ENCODE measurements at places on chromosomes 5 and 9.

- H3K36me3 ChIP-seq = no peaks in the 10 kb centered on the region
- DNase-seq = no peak
- H3K4me1 ChIP-seq = peaks cover 27% of the 10 kb centered on the region
- peak overlapping the region; percentile 69 for H3K27ac ChIP-seq
- H3K27me3 ChIP-seq = no peaks in the 10 kb centered on the region
These were observed 1.2 kb downstream of the AK3 start for GRCh38 chr9:4739587-4740387.

- H3K27me3 ChIP-seq = no peaks in the 10 kb centered on the region
- DNase-seq = peak; percentile 59
- H3K27ac ChIP-seq = no peak overlapping the region
- H3K4me1 ChIP-seq = peaks cover 42% of the 10 kb centered on the region
- no peak overlapping the region for H3K4me3 ChIP-seq
These were observed 11.8 kb downstream of the ACSL6 start for GRCh38 chr5:131999441-132000240.

DNA sequence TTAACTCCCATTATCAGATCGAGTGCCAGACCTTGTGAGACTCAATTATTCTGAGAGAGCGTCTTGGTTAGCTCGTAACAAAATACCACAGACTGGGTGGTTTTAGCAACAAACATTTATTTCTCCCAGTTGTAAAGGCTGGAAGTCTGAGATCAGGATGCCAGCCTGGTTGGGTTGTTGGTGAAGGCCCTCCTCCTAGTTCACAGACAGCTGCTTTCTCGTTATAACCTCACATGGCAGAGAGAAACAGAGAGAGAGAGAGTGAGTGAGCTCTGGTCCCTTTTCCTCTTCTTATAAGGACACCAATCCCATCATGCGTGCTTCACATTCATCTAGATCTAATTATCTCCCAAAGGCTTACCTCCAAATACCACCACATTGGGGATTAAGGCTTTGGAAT is 114.2 kb upstream of the SLC24A2 start:
- H3K36me3 ChIP-seq = no peaks in the 10 kb centered on the region
- no peaks in the 10 kb centered on the region for H3K27me3 ChIP-seq
- H3K27ac ChIP-seq = no peak overlapping the region
- H3K4me3 ChIP-seq = no peak overlapping the region
- no peak for DNase-seq

- DNase-seq = no peak
- no peak overlapping the region for H3K4me3 ChIP-seq
- H3K36me3 ChIP-seq = no peaks in the 10 kb centered on the region
- H3K27ac ChIP-seq = no peak overlapping the region
These were observed 7.9 kb upstream of the RFESD start for GRCh38 chr5:95638632-95639031.

DNA sequence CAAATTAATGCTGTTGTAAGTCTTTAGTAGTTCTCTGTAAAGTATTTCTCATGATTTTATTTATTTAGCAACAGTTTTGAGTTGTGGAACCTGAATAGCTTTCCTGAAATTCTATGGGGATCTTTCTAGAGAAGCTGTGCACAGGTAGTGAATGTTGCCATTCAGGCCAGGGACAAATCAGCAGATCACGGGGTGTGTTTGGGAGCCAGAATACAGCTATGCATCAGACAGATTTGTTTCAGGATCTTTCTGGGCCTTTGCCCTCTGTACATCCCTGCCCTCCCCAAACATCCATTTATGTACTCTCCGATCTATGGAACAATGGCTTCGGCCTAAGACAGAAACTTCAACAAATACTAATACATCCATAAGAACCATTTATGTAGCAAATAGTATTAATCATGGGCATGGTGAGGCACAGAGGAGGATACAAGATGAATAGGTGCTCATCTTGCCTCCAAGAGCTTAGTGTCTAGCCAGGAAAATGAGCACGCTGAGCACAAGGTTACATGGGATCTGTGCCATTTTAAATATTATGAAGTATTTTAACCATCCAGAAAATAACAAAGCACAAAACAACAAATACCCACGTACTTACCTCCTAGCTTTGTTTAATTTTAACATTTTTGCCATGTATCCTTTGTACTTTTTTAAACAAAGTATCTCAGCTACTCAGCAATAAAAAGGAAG is 13.1 kb downstream of the ARHGEF37 start:
- no peaks in the 10 kb centered on the region for H3K36me3 ChIP-seq
- peaks cover 9% of the 10 kb centered on the region for H3K27me3 ChIP-seq
- H3K4me1 ChIP-seq = no peaks in the 10 kb centered on the region
- H3K4me3 ChIP-seq = no peak overlapping the region

GRCh38 chr9:93292664-93293328 is 108.9 kb downstream of the WNK2 start:
- H3K4me3 ChIP-seq = no peak overlapping the region
- H3K27ac ChIP-seq = no peak overlapping the region
- no peaks in the 10 kb centered on the region for H3K36me3 ChIP-seq
- DNase-seq = no peak

DNA sequence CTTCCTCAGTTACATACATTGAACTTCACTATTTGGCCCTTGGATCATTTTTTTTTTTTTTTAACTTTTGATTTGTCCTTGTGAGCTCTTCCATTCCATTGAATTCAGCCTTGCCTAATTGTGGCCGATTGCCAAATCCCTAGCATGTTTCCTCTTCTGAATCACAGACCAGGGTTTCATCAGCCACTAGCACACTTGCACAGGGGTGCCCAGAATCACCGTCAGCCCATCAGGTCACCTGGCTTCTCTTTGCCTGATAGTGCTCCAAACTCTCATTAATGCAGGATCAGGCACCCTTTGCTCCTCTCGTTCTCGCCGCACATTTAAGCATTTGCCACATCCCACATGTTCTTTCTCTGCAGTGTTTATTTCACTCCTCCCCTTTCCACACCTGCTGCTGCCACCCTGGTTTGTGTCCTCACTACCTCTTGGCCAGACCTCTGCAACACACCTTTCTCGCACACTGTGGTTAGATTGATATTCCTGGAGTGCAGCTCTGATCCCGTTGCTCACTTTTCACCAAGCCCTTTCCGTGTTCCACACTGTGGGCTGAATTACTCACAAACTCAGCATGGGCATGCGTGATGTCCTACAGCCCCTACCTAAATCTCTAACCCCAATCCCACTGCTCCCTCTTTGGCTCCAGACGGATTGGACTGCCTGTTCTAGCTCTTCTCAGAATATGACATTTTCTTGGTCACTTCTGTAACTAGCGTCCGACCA is 9.8 kb downstream of the PIK3R1 start:
- H3K36me3 ChIP-seq = peaks cover 49% of the 10 kb centered on the region
- no peak overlapping the region for H3K4me3 ChIP-seq
- no peak overlapping the region for H3K27ac ChIP-seq
- peaks cover 40% of the 10 kb centered on the region for H3K4me1 ChIP-seq
- no peak for DNase-seq
- H3K27me3 ChIP-seq = no peaks in the 10 kb centered on the region

- no peaks in the 10 kb centered on the region for H3K27me3 ChIP-seq
- no peak for DNase-seq
- no peaks in the 10 kb centered on the region for H3K4me1 ChIP-seq
- H3K4me3 ChIP-seq = no peak overlapping the region
- peaks cover 17% of the 10 kb centered on the region for H3K36me3 ChIP-seq
These were observed 50.6 kb downstream of the DEPDC1B start for GRCh38 chr5:60649288-60649917.

GRCh38 chr5:16192311-16192710 is 12.7 kb upstream of the MARCHF11 start:
- no peak overlapping the region for H3K27ac ChIP-seq
- H3K27me3 ChIP-seq = no peaks in the 10 kb centered on the region
- no peak overlapping the region for H3K4me3 ChIP-seq
- DNase-seq = no peak
- no peaks in the 10 kb centered on the region for H3K4me1 ChIP-seq

GRCh38 chr5:153459051-153459743 is 31.3 kb upstream of the GRIA1 start:
- no peaks in the 10 kb centered on the region for H3K27me3 ChIP-seq
- no peak overlapping the region for H3K4me3 ChIP-seq
- no peaks in the 10 kb centered on the region for H3K36me3 ChIP-seq

All from DND-41 (cell line).